Upper lobe of left lung (tissue), 6 donors: ENCODE measurements at places on chromosomes 7 and 10. TPM values are rescaled to one million over a fixed set of nuclear protein-coding genes. Genes with fewer than 3 reads are reported as not detected.

The SVIL gene
- 109 TPM for total RNA-seq

The PDGFA gene
- total RNA-seq: 39.1 TPM

GRCh38 chr10:131851346-131851745 lies 49.5 kb upstream of the PPP2R2D start:
- no peaks in the 10 kb centered on the region for H3K4me1 ChIP-seq
- H3K27me3 ChIP-seq: no peaks in the 10 kb centered on the region
- no peaks in the 10 kb centered on the region for H3K36me3 ChIP-seq
- DNase-seq: peak; percentile 6

DNA sequence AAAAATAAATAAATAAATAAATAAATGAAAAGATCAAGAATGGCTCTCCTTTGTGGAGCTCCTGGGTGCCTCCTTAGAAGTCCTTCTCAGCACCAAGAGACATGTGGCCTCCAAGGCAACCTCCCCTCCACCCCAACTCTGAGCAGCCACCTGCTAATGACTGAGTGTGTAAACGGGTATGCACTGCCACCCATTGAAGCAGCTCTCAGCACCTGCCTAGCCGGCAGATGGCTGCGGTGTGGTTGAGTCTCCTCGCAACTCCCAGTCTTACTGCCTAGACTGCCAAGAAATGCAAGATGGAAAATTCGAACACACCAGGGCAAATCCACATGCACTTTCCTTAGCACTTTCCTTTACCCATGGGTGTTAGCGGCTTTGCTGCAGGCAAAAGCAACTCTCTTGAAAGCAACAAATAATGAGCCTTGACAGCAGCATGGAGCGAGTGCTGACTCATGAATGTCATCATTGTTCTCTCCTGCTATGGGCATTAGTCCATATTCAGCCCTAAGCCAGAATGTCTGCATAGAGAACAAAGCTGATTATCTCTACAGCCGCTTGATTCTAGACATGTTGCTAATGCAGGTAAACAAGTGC lies 913.9 kb upstream of the AUTS2 start:
- H3K27ac ChIP-seq: no peak overlapping the region
- no peaks in the 10 kb centered on the region for H3K36me3 ChIP-seq
- H3K27me3 ChIP-seq: no peaks in the 10 kb centered on the region
- H3K4me3 ChIP-seq: no peak overlapping the region
- no peak for DNase-seq

DNA sequence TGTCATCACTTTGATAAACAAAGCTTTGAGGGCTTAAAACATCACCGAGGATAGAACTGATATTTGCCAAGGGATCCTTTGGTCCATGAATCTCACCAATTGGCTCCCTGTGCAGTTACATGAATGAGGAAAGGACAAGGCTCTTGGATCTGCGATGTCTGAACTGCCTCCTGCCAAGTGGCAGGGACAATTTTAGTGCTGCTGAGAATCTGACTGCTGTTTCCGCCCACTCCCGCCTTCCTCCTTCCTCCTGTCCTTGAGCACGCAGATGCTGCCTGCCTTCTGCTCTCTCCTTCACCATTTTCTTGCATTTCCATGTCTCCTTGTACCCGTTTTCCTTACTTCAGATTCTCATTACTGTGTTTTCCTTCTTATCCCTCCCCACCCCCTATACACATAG lies 26.8 kb upstream of the ITPRID1 start:
- no peaks in the 10 kb centered on the region for H3K36me3 ChIP-seq
- no peaks in the 10 kb centered on the region for H3K27me3 ChIP-seq
- no peak overlapping the region for H3K4me3 ChIP-seq

The EPC1 gene
- 67.6 TPM for total RNA-seq

DNA sequence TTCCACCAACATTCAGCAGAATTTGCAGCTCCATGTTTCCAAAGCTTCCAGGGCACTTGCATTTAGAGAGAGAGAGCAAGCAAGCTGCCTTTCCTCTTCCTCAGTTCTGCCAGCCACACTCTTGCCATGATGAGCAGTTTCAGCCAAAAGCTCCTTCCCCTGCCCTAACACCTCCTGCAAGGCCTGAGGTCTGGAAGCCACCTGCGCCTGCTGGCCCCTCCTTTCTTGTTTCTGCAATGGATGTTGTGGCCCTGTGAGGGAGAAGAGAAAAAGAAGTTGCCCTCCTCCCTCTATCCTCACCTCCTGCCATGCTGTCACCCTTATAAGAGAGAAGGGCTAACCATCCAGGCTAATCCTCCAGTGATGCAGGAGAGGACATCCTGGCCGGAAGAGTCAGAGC lies 48.7 kb downstream of the IKZF1 start:
- H3K27me3 ChIP-seq: no peaks in the 10 kb centered on the region
- no peak for DNase-seq
- H3K4me1 ChIP-seq: peaks cover 11% of the 10 kb centered on the region
- no peak overlapping the region for H3K4me3 ChIP-seq

DNA sequence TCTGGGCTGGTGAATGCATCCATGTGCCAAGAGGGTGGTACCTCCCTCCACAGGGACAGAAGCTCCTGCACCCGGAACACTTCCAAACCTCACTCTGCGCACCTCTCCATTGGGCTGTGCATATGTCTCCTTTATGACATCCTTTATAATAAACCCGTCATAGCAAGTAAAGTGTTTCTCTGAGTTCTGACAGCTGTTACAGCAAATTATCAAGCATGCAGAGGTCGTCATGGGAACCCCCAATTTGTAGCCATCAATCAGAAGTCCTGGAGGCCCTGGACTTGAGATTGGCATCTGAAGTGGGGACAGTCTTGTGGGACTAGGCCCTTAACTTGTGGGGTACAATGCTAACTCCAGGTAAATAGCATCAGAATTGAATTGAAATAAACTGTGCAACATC lies 29.4 kb upstream of the PARD3 start:
- no peak for DNase-seq
- no peaks in the 10 kb centered on the region for H3K36me3 ChIP-seq
- no peaks in the 10 kb centered on the region for H3K4me1 ChIP-seq
- H3K27ac ChIP-seq: no peak overlapping the region
- H3K4me3 ChIP-seq: no peak overlapping the region

DNA sequence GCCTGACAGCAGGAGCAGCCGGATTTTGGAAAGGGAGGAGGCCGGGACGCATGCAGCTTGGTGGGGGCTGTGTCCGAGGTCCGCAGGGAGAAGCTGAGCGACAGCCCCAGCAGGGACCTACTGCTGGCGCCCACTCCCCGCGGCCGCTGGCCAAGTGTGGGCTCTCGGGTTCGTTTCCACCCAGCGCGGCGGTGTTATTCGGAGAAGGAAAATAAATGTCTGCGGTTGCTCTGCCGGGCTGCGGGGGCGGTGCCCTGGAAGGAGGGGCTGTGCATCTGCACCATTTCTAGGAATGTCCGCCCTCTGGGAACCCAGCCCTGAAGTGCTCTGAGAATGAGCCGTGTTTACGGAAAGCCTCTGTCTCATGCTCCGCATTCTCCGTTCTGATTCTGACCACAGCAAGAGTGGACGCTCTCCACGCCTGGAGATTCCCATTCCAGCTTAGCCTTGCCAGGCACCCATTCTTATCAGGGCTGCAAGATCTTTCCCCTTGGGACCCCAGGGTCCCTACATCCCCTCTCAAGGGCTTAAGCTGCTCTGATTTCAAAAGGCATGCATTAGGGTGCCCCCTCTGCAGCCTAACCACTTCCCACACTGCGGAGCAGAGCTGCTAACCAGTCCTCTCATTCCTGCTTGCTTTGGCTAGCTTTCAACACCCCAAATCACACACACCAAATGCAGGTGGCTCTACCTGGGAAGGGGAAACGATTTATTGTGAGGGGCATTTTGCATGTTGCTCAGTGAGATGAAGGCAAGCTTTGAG lies 256.6 kb upstream of the GLI3 start:
- peak; percentile 78 for DNase-seq
- H3K27me3 ChIP-seq: no peaks in the 10 kb centered on the region
- peak overlapping the region; percentile 50 for H3K4me3 ChIP-seq
- H3K27ac ChIP-seq: peak overlapping the region; percentile 48
- H3K4me1 ChIP-seq: peaks cover 9% of the 10 kb centered on the region

DNA sequence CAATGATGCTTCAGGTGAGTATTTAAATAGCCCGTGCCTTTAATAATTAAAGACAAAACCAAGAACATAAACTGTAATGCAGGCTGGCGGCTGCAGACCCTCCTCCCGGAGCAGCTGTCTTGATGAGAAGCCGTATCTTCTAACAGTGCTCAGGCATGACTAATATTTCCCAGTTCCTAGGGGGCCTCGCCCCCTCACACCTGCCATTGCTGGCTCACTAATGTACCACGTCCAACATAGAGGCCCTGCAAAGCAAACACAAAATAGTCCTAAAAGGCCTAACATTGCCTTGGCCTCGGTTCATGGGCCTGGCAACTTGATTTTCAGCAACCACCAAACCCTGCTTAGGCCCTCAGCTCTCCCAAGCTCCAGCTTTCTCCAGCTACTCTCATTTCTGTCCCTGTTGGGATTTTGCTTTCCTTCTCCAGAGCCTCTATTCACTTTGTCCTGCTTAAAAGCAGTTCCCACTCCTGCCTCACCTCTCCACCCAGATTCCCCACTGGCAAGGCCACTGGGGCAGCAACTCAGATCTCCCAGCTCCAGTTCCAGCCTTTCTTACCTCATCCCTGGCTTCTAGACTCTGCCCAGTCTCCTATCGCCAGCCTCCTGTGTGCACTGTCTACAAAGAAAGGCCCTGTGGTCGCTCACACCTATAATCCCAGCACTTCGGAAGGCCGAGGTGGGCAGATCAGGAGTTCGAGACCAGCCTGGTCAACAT lies 16.2 kb downstream of the SORBS1 start:
- DNase-seq: no peak
- H3K27ac ChIP-seq: no peak overlapping the region
- H3K27me3 ChIP-seq: no peaks in the 10 kb centered on the region
- peaks cover 51% of the 10 kb centered on the region for H3K4me1 ChIP-seq
- H3K36me3 ChIP-seq: no peaks in the 10 kb centered on the region

The FAM25C gene
- not detected for total RNA-seq

The WNT8B gene
- not detected for total RNA-seq

DNA sequence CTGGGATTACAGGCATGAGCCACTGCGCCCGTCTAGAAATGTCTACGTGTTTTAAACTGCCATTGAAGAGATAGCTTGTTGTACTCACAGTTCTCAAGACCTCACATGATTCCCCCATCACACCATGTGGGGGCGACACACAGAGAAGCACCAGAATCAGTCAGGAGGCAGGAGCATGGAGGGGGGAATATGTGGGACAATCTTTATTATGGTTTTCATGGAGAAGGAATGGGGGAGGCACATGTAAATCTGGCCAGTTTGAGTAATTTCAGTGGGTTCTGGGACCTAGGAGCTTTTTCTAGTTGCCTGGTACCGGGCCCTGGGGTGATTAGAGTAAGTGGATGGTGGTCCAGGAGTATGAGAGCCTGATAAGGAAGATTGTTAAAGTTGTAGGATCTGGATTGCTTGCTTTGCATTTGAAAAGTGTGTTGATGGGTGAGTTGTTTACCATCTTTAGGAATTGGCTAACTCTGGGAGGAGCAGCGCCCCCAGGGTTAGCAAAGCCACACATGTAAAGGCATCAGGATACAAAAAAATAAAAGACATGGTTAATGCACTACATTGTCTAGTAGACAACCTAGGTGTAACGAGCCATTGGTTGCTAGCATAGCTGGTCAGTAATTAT lies 85.4 kb upstream of the SLC13A1 start:
- no peaks in the 10 kb centered on the region for H3K4me1 ChIP-seq
- H3K27me3 ChIP-seq: no peaks in the 10 kb centered on the region
- H3K36me3 ChIP-seq: no peaks in the 10 kb centered on the region
- no peak overlapping the region for H3K27ac ChIP-seq

DNA sequence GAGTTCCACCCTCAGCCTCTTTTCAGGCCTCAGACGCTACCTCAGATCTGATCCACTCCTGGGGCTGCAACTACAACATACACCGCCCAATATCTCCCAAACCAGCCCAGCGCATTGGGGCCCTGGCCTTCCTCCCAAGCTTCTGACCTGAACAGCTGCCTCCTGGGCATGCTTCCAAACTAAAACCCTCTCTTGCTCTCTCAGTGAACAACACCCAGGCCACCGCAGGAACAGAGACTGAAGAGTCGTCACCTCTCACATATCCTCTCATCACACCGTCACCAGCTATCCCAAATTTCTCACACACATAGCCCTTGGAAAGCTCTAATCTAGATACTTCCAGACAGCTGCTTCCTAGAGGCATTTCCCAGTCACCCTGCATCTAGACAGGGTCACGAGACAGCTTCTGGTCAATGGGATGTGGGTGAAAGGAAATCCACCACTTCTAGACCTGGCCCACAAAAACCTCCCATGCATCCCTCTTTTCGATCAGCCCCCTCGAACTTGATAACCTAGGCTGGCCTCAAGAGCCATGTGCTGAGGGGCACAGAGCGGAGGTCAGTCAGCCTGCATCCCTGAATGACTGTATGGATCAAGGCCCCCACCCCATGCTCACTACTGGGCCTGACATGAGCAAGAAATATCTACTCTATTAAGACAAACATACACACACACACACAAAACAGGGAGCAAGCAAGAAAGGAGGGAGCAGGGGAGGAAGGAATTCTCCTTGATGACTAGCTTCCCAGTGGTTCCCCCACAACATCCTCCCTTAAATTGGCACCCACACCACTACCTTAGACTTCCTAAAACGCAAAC lies 1.8 kb downstream of the PARP12 start:
- H3K27me3 ChIP-seq: no peaks in the 10 kb centered on the region
- peak overlapping the region; percentile 98 for H3K27ac ChIP-seq
- peak; percentile 39 for DNase-seq
- H3K4me1 ChIP-seq: peaks cover 33% of the 10 kb centered on the region
- H3K36me3 ChIP-seq: no peaks in the 10 kb centered on the region
- peak overlapping the region; percentile 77 for H3K4me3 ChIP-seq

- no peak for DNase-seq
- H3K4me3 ChIP-seq: no peak overlapping the region
- H3K27ac ChIP-seq: no peak overlapping the region
- no peaks in the 10 kb centered on the region for H3K27me3 ChIP-seq
- no peaks in the 10 kb centered on the region for H3K36me3 ChIP-seq
Observed at GRCh38 chr7:121313220-121313792, 15.5 kb upstream of the WNT16 start.

GRCh38 chr10:97042716-97043562 lies 142.8 kb downstream of the SLIT1 start:
- peaks cover 3% of the 10 kb centered on the region for H3K4me1 ChIP-seq
- H3K27ac ChIP-seq: no peak overlapping the region
- no peak overlapping the region for H3K4me3 ChIP-seq
- DNase-seq: no peak
- no peaks in the 10 kb centered on the region for H3K36me3 ChIP-seq
